ENCODE measurements at places on chromosomes 1 and 21. TPM values are rescaled to one million over a fixed set of nuclear protein-coding genes. Genes with fewer than 3 reads are reported as not detected.

HHAT gene
- 2.3 TPM for total RNA-seq

HOOK1 gene
- under 0.01 TPM for total RNA-seq

ALX3 gene
- total RNA-seq, result not detected

EPHA8 gene
- total RNA-seq, result not detected

NKAIN1 gene
- total RNA-seq, result under 0.01 TPM

OLFML3 gene
- total RNA-seq, result 68.0 TPM

DHX9 gene
- 127 TPM for total RNA-seq

KRTAP13-2 gene
- not detected for total RNA-seq

RUNX3 gene
- 0.26 TPM for total RNA-seq

TMEM269 gene
- total RNA-seq, result not detected

ADCY10 gene
- under 0.01 TPM for total RNA-seq

FLG2 gene
- not detected for total RNA-seq

PPIAL4G gene
- not detected for total RNA-seq

FMO2 gene
- 125 TPM for total RNA-seq

LCE2A gene
- total RNA-seq, result 0.33 TPM

TAL1 gene
- under 0.01 TPM for total RNA-seq

S100A7 gene
- not detected for total RNA-seq

MAP1LC3C gene
- 0.66 TPM for total RNA-seq

CR1L gene
- not detected for total RNA-seq

KLHDC7A gene
- not detected for total RNA-seq

KCNQ4 gene
- under 0.01 TPM for total RNA-seq

SLAMF9 gene
- total RNA-seq, result not detected

RHEX gene
- total RNA-seq, result not detected

HSD3B1 gene
- not detected for total RNA-seq

RGS4 gene
- 36.5 TPM for total RNA-seq

DUSP10 gene
- total RNA-seq, result 22.6 TPM

LSS gene
- 106 TPM for total RNA-seq

DNTTIP2 gene
- 20.8 TPM for total RNA-seq

CCDC24 gene
- total RNA-seq, result 3.5 TPM

LRRC39 gene
- total RNA-seq, result 0.50 TPM

C8A gene
- total RNA-seq, result not detected

NSUN4 gene
- total RNA-seq, result 12.6 TPM

ADGRL4 gene
- total RNA-seq, result 5.0 TPM

KIAA1614 gene
- total RNA-seq, result 8.1 TPM

TLCD4 gene
- total RNA-seq, result 2.1 TPM

GJB5 gene
- total RNA-seq, result not detected

RIMS3 gene
- 0.33 TPM for total RNA-seq

APOBEC4 gene
- total RNA-seq, result not detected

RSPH1 gene
- not detected for total RNA-seq

CSTB gene
- total RNA-seq, result 24.8 TPM

BLACAT1 gene
- total RNA-seq, result not detected

HES4 gene
- 2.0 TPM for total RNA-seq

GJB4 gene
- not detected for total RNA-seq

ATP5IF1 gene
- total RNA-seq, result 100 TPM

ACTL8 gene
- not detected for total RNA-seq

KISS1 gene
- total RNA-seq, result 0.17 TPM

OR10J1 gene
- total RNA-seq, result not detected

FMO3 gene
- total RNA-seq, result 76.3 TPM

SMYD3 gene
- 69.4 TPM for total RNA-seq

TMPRSS15 gene
- total RNA-seq, result not detected

CYP4A22 gene
- not detected for total RNA-seq

CELSR2 gene
- total RNA-seq, result 3.5 TPM

VWA5B1 gene
- not detected for total RNA-seq

LCE3A gene
- total RNA-seq, result not detected

All from fibroblast of lung (primary cell).